Stimulated activated CD8-positive, alpha-beta memory T cell treated with anti-CD3 and anti-CD28 coated beads, Interleukin-15, amount 100 ng/mL, for 1 hour (primary cell): ENCODE measurements at places on chromosomes 3 and 15.

DNA sequence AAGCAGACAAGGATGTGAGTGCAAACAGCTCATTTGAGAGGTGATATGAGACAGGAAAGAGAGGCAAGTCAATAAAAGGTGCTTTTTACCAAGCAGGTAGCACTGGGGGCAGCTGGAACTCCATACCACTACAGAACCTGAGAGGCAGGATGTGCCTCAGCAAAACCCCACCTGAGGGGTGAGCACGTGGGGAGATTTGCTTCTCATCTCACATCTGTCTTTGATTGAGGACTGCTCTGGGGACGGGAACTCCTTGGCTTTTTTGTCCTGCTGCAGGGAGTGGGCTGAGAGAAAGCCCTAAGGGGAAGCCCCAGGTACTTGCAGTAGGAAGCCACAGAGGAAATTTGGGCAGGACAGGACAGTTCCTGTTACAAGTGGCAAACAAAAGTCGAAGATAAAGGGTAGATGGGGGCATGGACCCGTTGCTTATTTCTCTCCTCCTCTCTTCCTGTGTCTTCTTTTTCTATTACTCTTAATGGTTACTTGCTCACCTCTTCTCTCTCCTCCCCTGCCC, 27.1 kb downstream of the CFAP161 start:
- DNase-seq = no peak

DNA sequence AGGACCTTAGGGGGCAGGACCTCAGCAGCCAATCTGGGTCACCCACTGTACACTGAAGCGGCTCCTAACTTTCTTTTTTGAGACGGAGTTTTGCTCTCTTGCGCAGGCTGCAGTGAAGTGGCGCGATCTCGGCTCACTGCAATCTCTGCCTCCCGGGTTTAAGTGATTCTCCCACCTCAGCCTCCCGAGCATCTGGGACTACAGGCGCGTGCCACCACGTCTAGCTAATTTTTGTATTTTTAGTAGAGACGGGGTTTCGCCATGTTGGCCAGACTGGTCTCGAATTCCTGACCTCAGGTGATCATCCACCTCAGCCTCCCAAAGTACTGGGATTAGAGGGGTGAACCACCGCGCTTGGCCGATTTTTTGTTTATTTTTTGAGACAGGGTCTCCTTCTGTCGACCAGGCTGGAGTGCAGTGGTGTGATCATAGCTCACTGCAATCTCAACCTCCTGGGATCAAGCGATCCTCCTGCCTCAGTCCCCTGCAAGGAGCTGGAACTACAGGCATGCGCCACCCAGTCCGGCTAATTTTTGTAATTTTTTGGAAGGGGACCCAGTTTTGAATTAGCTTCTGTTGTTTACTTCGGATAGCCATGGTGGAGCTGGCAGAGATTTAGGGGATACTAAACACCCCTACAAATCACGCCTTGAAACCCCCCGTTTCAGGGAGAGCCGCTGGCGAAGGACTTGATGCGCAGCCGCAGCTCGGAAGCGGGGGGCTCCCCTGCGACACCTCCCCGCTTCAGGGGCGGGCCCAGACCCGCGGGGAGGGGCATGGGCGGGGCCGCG, 1.5 kb upstream of the CLK3 start:
- no peak for DNase-seq

DNA sequence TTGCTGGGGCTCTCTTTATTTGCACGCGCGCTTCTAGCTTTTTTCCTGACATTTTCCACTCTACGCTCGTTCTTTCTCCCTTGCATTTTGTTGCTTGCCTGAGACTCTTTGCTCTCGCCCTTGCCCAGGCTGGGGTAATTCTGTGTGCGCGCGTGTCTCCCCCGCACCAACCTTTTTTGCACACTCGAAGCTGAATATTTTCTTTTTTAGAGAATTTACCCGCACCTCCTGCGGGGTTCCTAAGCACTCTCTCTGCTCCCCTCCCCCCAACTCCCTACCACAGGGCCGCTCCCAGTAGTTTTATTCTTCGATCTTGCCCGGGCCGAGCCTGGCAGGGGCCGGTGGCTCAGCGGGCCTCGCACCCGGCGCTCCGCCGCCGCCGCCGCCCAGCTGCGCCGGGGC, 732 bp downstream of the FAM43A start:
- DNase-seq = no peak

GRCh38 chr15:69060041-69060481, 45.6 kb downstream of the NOX5 start:
- DNase-seq = no peak

DNA sequence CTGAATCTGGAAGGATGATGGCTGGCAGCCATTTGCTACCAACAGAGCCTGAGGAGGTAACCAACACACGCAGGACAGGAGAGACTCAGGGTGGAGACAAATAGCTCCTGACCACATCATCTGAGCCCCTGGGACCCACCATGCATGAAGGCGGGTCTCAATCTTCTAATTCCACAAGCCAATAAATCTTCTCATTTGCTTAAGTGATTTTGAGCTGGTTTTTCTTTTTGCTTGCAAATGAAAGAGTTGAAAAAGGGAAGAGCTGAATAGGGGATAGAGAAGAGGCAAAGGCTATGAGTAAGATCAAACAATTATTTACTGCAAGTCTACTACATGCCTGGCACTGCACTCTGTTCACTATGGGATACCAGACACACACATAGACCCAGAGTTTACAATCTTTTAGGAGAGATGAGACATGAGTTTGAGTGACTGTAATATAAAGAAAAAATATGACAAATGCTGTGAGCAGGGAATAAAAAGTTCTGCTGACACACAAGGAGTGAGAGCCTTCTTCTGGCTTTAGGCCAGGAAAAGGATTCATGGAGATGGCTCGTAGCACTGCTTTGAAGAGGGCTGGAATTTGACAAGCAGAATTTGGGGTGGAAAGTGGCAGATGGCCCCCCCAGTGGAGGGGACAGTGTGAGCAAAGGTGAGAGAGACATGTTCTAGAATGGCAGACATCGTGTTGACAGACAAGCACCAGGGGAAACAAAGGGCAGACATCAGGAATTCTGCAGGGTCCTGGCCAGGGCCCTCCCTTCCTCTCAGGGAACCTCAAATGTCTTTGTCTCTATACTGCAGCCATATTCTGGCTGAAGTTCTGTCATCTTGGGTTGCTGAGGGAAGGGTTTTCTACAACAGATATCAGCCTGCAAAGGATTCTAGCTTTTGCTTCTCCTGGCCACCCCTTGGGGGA, 69.8 kb upstream of the WNT5A start:
- DNase-seq = no peak
